Activated T-helper 1 cell treated with anti-CD3 and anti-CD28 coated beads, Interleukin-2, amount 50 U/mL, for 16 hours (primary cell): ENCODE measurements at places on chromosomes 16 and 17.
A peak's percentile ranks its signal among the peaks of the same experiment; 100 is the strongest.

- DNase-seq, result no peak
Measured at GRCh38 chr16:24151482-24151939, 104.6 kb upstream of the CACNG3 start.

GRCh38 chr17:78988152-78988551 lies 8.4 kb upstream of the LGALS3BP start:
- no peak for DNase-seq

DNA sequence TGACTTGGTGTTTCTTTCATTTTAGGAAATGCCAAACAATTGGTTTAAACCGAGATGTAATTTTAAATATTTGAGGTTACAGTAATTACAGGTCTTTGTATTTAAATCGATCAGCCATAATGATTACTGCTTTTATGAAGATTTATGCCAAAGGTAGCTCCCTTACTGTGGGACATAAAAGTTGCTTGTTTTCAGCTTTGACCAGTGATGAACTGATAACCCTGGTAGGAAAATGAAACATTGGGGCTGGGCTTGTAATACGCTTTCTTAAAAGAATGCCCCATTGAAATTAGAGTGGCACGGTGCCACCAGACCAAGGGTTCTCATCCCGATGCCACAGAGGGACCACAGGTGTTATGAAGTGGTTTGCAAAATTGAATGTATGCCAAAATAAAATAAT lies 7.3 kb downstream of the TNRC6A start:
- DNase-seq, result no peak

GRCh38 chr16:72983241-72983640 lies 64.7 kb downstream of the ZFHX3 start:
- DNase-seq, result no peak

DNA sequence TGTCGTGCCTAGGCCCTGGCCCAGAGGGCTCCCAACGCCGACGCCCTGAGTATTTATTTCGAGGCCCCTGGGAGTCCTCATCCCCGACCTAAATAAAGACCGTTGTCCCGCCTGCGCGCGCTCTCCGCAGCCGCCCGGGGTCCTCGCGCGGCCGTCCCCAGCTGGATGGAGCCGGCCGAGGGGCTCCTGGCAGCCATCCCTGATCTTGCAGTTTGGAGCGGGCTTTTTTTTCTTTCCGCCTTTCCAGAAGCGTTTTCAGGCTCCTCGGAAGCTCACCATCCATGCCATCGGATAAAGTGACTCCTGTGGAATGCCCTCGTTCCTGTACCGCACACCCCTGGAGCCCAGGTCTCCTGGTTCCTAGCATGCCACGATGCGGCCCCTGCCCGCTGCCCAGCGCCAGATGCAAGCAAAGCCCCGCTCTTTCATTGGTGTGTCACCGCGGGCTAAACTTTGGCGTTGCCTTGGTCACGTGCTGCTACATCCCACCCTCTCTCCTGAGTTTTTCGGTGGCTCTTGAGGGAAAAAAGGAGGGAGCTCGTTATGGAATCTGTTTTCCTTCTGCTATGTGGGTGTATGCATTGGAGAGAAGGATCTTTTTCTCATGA lies 716 bp downstream of the TMEM94 start:
- peak; percentile 5 for DNase-seq

- DNase-seq, result no peak
Measured at GRCh38 chr17:12990926-12991325, 26.9 kb downstream of the ELAC2 start.

DNA sequence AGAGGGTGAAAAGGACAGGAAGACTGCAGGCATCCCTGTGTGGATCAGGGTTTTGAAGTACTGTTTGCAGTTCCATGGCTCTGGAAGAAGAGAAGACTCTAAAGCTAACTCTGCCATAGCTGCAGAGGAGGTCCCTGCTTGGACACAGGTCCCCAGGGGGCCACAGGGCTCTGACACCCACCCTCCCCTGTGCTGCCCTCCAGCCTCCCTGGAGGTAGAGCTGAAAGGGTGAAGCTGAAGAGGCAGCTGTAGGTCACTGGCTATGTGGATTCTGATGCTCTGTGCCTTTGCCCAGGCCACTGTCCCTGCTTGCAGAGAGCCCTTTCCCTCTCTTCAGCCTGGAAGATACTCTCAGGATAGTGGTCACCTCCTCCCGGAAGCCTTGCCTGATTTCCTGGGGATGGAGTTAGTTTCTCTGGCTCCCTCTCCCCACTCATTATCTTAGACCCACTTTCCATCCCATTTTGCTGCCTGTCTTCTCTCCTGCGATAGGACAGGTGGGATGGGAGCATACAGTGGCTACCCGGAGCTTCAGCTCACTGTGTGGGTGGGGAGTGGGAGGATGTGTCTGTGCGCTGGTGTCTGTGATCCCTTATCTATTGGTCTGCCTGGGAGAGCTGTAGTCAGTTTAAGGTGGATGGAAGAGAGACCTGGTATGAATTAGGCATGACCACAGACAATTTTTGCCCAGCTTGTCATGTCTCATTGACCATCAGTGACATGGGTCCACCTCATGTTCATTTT lies 89.8 kb upstream of the TMEM97 start:
- DNase-seq, result no peak

DNA sequence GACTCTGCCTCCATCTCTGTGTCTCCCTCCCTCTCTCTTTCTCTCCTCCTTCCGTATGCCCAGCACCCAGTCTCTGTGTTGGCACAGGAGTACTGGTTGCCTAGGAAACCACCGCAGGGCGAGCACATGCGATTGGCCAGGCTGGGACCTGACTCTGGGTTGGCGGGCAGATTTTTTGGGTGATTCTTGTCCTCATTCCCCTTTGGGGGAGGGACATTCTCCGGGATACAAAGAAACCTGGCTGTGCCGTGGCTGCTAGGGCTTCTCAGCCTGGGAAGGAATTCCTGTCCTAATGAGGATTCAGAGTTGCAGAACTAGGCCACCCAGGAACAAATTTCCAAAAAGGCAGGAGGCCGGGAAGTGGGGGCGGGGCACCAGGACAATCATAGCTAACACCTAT lies 168.9 kb downstream of the SHISA9 start:
- no peak for DNase-seq

- DNase-seq, result peak; percentile 8
Measured at GRCh38 chr17:14427900-14428647, 127.2 kb downstream of the HS3ST3B1 start.

- DNase-seq, result no peak
Measured at GRCh38 chr17:10807704-10808128, 3.8 kb upstream of the TMEM238L start.
